Dermis microvascular lymphatic vessel endothelial cell (primary cell): ENCODE measurements at places on chromosomes 16 and 17. TPM values are rescaled to one million over a fixed set of nuclear protein-coding genes. Genes with fewer than 3 reads are reported as not detected.

Gene ANKRD40CL
- not detected in 2 replicates for total RNA-seq

Gene CCT6B
- 0.39 and 0.63 TPM in 2 replicates for total RNA-seq

Gene TNFRSF13B
- not detected in 2 replicates for total RNA-seq

Gene MYL11
- total RNA-seq, result 0.64 TPM in 1 of 2 replicates, not detected in the other

Gene FBXO39
- 11.6 and 34.6 TPM in 2 replicates for total RNA-seq

Gene HEXIM1
- 4.9 and 8.2 TPM in 2 replicates for total RNA-seq

Gene PFN1
- total RNA-seq, result 450 and 458 TPM in 2 replicates

Gene CSH2
- not detected in 2 replicates for total RNA-seq

Gene CALB2
- not detected in 2 replicates for total RNA-seq

Gene MMP2
- 10.5 and 16.3 TPM in 2 replicates for total RNA-seq

Gene CMTM3
- 21.8 and 35.8 TPM in 2 replicates for total RNA-seq

Gene TBC1D26
- total RNA-seq, result not detected in 2 replicates

Gene IRF8
- total RNA-seq, result 5.1 and 15.8 TPM in 2 replicates

Gene CETP
- total RNA-seq, result 12.3 and 12.8 TPM in 2 replicates

Gene TNFSF13
- 0.25 and 0.26 TPM in 2 replicates for total RNA-seq

Gene NPB
- total RNA-seq, result 0.13 TPM in 1 of 2 replicates, not detected in the other

Gene KRT31
- total RNA-seq, result not detected in 2 replicates

Gene OTOA
- total RNA-seq, result under 0.01 TPM in 1 of 2 replicates, not detected in the other

Gene CIBAR2
- not detected in 2 replicates for total RNA-seq

Gene COPS3
- total RNA-seq, result 80.4 and 83.1 TPM in 2 replicates

Gene CCL8
- 0.13 TPM in 2 replicates for total RNA-seq

Gene DNAH3
- total RNA-seq, result under 0.01 TPM in 1 of 2 replicates, not detected in the other

Gene LYZL6
- total RNA-seq, result not detected in 2 replicates

Gene OR3A1
- total RNA-seq, result not detected in 2 replicates

Gene PRDM7
- not detected in 2 replicates for total RNA-seq

Gene MT1A
- total RNA-seq, result 1.7 TPM in 1 of 2 replicates, not detected in the other

Gene SPATA32
- not detected in 2 replicates for total RNA-seq

Gene GFER
- 9.7 and 10.3 TPM in 2 replicates for total RNA-seq

Gene CD300LF
- total RNA-seq, result not detected in 2 replicates
